Activated CD4-positive, alpha-beta T cell treated with anti-CD3 and anti-CD28 coated beads for 36 hours (primary cell): ENCODE measurements at places on chromosomes 5 and 9. TPM values are rescaled to one million over a fixed set of nuclear protein-coding genes. Genes with fewer than 3 reads are reported as not detected.

GRCh38 chr9:120413121-120414048 is 166.6 kb downstream of the CDK5RAP2 start:
- DNase-seq = no peak
- peaks cover 25% of the 10 kb centered on the region for H3K36me3 ChIP-seq
- H3K27ac ChIP-seq = no peak overlapping the region
- no peaks in the 10 kb centered on the region for H3K27me3 ChIP-seq
- H3K4me3 ChIP-seq = no peak overlapping the region

DNA sequence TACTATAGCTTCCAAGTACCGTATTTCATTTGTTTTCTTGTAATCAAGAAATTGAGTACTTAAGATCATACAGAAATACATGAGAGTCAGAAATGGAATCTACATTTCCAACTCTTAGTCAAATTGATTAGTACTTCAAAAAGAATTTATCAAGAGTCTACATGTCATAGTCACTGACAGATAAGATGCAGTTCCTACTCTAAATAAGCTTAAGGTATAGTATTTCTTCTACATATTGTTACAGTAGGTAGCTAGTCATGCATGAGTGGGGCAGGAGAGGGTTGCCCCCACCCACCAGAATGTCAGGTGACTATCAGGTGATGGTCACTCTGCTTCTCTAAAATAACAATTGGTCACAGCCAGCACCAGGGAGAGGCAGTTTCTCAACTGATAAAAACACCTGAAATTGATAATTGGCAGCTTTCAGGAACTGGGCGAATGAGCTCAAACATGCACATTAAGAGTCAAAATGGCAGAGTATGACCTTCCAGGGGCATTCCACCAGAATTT is 2.9 kb downstream of the BAAT start:
- DNase-seq = no peak
- H3K4me1 ChIP-seq = no peaks in the 10 kb centered on the region
- no peak overlapping the region for H3K4me3 ChIP-seq
- H3K27me3 ChIP-seq = peaks cover 2% of the 10 kb centered on the region

DNA sequence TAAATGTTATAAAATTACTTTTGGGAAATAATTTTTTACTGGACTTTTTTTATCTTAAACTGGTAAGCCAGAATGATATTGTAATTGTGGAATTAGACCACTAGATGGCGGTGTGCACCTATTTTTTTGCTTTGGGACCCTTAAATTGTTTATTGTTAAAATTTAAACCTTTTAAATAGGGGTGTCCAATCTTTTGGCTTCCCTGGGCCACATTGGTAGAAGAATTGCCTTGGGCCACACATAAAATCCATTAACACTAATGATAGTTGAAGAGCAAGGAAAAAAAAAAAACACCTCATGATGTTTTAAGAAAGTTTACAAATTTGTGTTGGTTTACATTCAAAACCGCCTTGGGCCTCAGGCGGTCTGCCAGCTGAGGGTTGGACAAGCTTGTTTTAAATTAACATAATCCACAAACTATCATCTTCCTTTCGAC is 28.4 kb upstream of the GADD45G start:
- H3K36me3 ChIP-seq = no peaks in the 10 kb centered on the region
- no peak for DNase-seq
- H3K4me1 ChIP-seq = peaks cover 10% of the 10 kb centered on the region
- no peak overlapping the region for H3K4me3 ChIP-seq
- H3K27ac ChIP-seq = no peak overlapping the region

DNA sequence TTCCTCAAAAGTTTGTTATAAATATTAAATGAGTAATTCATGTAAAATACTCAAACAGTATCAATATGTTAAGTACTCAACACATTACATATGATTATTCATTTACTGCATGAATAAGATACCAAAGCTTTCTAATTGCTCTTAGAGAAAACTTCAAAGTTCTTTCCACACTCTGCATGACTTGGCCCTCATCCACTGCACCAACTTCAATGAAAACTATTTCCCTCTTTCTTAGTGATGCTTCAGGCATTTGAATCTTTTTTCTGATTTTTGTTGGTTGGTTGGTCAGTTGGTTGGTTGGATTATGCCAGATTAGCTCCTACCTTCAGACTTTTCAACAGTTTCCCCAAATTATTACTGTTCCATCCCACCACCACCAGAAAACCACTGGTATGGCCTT is 314.7 kb upstream of the RGMB start:
- no peak for DNase-seq
- peaks cover 4% of the 10 kb centered on the region for H3K27me3 ChIP-seq
- no peak overlapping the region for H3K4me3 ChIP-seq
- no peaks in the 10 kb centered on the region for H3K4me1 ChIP-seq
- no peaks in the 10 kb centered on the region for H3K36me3 ChIP-seq

FGFR4 gene
- 2.0 TPM for total RNA-seq

GRCh38 chr5:140060816-140061215 is 17.7 kb upstream of the NRG2 start:
- no peak overlapping the region for H3K4me3 ChIP-seq
- DNase-seq = no peak
- H3K27ac ChIP-seq = no peak overlapping the region
- H3K4me1 ChIP-seq = no peaks in the 10 kb centered on the region
- peaks cover 14% of the 10 kb centered on the region for H3K27me3 ChIP-seq

DNA sequence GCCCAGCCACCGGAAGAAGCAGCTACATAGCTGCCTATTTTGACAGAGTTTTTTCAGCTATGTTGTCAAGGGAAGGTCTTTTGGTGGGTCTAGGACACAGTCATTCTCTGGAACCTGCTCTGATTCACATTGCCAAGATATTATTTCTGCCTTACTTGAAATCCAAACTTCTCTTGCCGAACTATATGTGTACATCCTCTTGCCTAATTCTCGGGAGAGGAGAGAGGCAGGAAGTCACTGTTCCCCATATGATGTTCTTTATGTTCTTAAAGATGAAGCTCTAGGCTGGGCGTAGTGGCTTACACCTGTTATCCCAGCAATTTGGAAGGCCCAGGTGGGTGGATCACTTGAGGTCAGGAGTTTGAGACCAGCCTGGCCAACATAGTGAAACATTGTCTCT is 8.6 kb downstream of the TMEM252 start:
- H3K4me1 ChIP-seq = no peaks in the 10 kb centered on the region
- no peak overlapping the region for H3K4me3 ChIP-seq
- H3K27ac ChIP-seq = no peak overlapping the region
- DNase-seq = no peak
- peaks cover 5% of the 10 kb centered on the region for H3K27me3 ChIP-seq

GIN1 gene
- total RNA-seq = 9.7 TPM

- no peak overlapping the region for H3K27ac ChIP-seq
- DNase-seq = no peak
- no peaks in the 10 kb centered on the region for H3K4me1 ChIP-seq
- no peaks in the 10 kb centered on the region for H3K36me3 ChIP-seq
These were observed 30.9 kb downstream of the S1PR3 start for GRCh38 chr9:89022001-89022759.

- H3K4me3 ChIP-seq = no peak overlapping the region
- no peak for DNase-seq
- no peaks in the 10 kb centered on the region for H3K4me1 ChIP-seq
- no peak overlapping the region for H3K27ac ChIP-seq
- H3K27me3 ChIP-seq = no peaks in the 10 kb centered on the region
These were observed 159.8 kb upstream of the PHYKPL start for GRCh38 chr5:178392386-178392785.

DNA sequence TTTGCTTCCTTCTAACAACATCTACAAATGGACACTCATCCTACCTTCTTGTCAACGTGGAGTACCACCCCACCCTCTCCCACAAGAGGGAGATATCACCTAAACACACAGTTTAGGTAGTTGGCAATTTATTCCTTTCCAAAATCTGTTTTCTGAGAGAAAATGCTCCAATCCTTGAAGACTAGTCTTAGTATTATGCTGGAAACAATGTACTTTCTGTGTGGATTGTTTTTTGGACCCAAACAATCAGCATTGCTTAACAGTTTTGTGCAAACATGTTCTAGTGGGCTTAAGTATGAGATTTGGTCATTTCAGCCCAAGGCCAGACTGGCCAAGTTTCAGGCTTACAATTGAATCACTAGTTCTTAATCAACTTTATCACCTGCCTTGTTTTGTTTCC is 359.1 kb downstream of the ARHGEF28 start:
- no peak overlapping the region for H3K27ac ChIP-seq
- H3K27me3 ChIP-seq = peaks cover 5% of the 10 kb centered on the region
- no peak for DNase-seq
- H3K4me3 ChIP-seq = no peak overlapping the region

GRCh38 chr5:132198571-132198970 is 29.1 kb downstream of the P4HA2 start:
- no peak for DNase-seq
- H3K4me1 ChIP-seq = no peaks in the 10 kb centered on the region
- no peaks in the 10 kb centered on the region for H3K36me3 ChIP-seq
- H3K27ac ChIP-seq = no peak overlapping the region
- no peak overlapping the region for H3K4me3 ChIP-seq

EIF4EBP3 gene
- total RNA-seq = 15.8 TPM

DNA sequence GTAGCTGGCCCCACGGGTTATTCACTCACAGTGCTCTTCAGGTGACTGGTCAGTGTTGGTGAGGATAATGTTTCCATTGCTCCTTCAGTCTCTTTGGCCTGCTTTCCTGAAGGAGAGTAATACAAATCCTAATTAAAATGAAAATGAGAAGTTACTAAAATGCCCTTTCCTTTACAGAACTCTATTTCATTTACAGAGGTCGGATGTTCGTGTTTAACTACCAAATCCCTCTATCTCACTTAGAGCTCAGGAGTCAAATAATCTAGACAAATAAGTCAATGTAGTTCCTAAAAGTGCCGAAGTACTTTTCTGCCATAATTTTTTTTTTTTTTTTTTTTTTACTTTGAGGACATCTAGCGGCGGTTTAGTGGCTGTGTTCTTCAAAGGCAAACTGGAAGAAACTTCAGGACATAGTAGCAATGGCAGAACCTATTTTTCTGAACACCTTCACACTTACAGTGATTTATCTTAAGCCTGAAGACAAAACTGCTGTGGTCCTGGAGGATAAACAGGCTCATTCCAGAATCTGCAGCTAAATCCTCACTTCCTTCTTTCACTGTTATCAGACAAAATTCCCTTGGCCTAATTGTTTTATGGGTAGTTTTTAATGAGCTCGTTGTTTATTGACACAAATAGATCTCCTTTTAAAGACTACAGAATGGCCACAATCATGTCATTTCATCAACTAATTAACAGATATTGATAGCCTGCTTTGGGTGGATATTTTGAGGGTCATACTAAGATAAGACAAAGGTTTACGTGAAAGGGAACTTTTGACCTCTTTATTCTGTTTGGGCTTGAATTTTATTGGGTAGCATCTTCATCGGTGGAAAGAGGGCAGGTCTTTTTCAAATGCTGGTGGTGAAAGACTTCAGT is 207.6 kb upstream of the DMRTA1 start:
- DNase-seq = no peak
- peaks cover 37% of the 10 kb centered on the region for H3K4me1 ChIP-seq
- peaks cover 19% of the 10 kb centered on the region for H3K27me3 ChIP-seq
